ENCODE measurements at places on chromosomes 1 and 21.
A peak's percentile ranks its signal among the peaks of the same experiment; 100 is the strongest.

GRCh38 chr21:14497825-14498224, 48.3 kb downstream of the SAMSN1 start:
- DNase-seq, result no peak

- DNase-seq, result no peak
Observed at GRCh38 chr1:105730701-105731100, 1325.8 kb upstream of the PRMT6 start.

DNA sequence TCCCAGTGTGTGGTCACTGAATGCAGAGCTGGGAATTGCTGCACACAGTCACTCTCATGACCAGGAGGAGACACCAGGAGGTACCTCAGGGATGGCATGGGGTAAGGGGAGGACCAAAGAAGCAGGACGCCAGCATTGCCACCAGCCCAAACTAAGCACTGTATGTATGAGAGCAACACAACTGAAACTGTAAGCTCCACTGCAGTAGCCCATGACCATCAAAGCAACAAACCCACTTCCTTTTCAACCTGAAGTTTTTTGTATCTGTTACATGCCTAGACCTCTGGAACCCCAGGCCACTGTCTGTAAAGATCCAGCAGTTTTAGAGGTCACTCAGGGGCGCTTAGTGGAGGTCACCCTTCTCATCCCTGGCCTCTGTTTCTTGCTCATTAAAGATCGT, 164.3 kb downstream of the SETD4 start:
- DNase-seq, result no peak

DNA sequence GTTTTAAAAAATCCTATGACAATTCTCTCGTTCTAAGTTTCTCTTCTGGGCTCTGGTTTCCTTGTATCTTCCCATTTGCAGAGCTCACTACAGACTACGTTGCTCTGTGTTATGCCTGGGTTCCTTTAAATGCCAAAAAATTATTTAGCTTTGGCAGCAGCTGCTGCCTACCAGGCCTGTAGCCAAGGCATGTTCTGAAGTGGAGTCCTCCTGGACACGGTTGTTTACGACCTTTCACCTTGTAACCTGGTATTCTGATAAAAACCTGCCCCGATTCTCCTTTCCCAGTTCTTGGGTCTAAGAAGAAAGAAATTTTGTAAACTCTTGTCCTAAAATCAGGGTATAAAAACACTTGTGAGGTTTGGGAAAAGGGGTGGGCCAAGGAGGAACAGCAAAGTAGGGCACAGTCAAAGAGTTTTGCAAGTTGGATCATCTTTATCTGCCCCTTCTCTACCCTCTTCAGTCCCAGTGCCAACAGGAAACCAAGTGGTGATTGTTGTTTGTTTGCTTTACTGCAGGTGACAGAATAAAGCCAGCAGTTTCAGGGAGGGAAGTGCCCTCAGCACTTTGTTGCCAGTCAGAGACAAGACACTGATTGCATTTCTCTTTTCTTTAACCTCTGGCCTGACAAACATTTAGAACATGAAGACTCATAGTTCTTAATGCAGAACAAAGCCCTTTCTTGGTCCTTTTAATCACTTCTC, 3.1 kb upstream of the TXNIP start:
- DNase-seq, result no peak

DNA sequence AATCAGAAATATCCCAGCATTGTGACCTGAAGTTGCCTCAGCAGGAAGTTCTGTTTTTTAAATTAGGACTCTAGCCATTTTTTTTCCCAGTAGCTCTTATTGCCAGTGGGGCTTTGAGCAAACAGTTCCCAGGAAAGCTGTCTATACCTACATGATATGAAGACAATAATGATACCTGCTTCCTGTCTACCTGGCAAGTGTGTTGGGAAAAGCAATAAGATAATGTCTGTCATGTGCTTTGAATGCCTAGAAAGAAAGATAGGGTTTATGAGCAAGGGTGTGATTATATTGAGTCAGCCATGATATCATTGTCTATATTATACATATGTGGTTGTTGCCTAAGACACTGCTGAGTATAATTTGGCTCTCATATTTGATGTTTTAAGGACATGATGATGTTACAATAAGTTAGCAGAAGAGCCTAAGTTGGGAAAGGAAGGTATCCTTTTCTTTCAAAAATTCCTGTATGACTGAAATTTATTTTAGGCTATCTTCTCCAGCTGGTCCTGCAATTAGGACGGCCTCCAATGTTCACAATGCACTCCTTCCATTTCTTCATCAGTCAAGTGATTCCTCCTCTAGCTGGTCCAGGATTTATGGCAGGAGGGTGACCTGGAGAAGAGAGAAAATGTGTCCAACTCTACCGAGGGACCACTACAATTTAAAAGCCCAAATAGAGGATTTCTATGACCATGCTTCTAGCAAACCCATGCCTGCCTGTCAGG, 99.6 kb upstream of the CDC42BPA start:
- no peak for DNase-seq

- peak; percentile 68 for DNase-seq
Observed at GRCh38 chr1:22420455-22421053, 31.1 kb upstream of the ZBTB40 start.

DNA sequence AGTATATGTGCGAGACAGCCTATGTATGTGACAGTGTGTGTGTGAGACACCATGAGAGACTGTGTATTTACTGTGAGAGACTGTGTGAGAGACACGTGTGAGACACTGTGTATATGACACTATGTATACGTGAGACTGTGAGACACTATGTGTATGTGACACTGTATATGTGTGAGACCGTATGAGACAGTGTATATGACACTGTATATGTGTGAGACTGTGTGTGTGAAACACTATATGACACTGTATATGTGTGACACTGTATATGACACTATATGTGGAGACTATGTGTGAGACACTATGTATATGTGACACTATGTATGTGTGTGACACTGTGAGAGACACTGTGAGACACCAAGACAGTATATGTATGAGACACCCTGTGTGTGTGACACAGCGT, 52.9 kb upstream of the KDM4A start:
- DNase-seq, result no peak

DNA sequence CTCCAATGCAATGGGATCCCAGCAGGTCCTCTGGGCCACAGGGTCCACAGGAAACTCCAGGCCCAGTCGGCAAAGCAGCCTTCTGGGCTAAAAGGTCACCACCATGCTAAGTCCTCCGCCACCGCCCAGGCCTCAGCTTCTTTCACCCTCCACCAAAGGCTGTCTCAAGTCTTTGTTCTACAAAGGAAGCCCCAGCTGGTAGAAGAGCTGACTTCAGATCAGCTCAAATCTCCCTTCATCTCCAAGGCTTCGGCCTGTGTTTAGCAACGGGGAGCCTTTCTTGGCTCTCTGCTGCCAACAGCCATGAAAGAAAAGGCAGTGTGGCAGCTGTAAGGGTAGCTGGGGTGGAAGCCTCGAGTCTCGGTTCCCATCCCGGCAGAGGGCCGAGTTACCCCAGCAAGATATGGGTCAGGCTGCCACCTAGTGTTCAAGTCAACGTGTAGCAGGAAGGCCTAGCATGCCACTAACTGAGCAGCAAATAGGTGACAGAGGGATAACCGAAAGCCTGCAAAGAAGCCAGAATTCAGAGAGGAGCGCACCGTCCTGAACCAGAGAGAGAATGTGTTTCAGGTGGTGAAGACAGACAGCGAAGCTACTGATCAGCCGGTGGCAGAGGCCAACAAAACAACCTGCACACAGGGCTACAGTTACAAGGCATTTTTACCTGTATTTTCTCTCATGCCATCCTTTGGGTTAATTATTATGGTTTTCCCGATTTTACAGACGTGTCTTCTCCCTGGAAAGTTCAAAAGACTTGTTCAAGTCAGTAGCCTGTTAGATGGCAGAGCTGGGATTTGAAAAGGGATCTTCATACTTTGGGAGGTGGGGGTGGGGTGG, 26.8 kb upstream of the CRNN start:
- DNase-seq, result peak; percentile 79

- DNase-seq, result no peak
Observed at GRCh38 chr21:34926803-34927467, 122.2 kb downstream of the RUNX1 start.

DNA sequence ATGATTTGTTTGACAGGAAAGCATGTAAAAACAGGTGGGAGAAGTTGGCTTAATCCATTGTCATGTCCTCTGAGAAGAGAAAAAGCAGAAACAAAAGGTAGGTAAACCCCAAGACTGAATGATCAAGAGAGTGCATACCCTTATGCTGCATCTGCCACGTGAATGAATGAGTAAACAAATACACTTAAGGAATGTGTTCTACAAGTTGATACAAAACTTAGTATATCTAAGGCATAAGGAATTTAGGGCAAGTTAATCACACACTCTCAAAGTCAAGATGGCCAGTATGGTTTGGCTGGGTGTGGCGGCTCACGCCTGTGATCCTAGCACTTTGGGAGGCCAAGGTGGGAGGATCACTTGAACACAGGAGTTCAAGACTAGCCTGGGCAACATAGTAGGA, 34.2 kb downstream of the HMCN1 start:
- no peak for DNase-seq

- no peak for DNase-seq
Observed at GRCh38 chr21:22192766-22193165, 1194.6 kb downstream of the NCAM2 start.

DNA sequence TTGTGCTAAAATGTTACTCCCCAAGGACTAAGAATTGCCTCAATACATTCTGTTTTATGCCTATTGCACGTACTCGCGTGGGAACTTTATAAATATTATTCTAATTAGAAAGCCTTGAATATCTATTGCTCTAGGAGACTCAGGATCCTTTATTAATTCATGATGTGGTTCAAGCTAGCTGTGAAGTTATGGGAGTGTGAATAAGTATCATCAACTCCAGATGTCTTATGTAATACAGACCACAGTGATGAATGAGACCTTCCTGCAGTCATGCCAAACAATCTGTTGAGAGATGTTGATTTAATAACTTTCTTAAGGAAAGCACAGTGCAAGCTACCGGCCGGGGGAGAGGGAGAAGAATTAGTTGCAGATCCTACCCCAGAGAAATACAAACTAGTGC, 519.2 kb upstream of the ZP4 start:
- no peak for DNase-seq

- DNase-seq, result no peak
Observed at GRCh38 chr1:29172415-29172939, 9.2 kb downstream of the SRSF4 start.

GRCh38 chr1:151024540-151025146, 11.7 kb upstream of the BNIPL start:
- DNase-seq, result peak; percentile 91

DNA sequence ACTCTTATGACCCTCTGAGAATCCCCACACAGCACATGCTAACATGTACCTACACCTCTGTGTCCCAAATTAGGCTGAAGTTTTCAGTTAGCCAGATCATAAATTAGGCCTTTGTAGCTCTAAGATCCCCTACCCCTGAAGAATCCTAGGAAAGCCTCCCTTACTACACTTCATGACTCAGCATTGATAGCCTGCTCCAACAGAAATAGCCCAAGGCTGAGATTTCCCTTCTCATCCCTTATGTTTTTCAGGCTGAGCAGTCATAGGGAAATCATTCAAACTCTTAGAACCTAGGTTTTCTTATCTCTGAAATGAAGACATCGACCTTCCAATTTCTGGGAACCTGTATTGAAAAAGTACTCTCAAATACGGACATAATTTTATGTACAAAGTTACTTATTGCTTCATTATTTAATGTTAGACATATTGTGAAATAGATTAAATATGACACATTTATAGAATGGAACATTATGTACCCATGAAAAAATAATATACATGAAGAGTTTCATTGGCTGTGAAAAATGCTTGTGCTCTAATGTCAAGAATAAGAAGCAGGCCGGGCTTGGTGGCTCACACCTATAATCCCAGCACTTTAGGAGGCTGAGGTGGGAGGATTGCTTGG, 122.4 kb upstream of the UBE2U start:
- no peak for DNase-seq

- no peak for DNase-seq
Observed at GRCh38 chr1:40965531-40965930, 14.0 kb upstream of the CTPS1 start.

GRCh38 chr1:111402083-111402482, 25.5 kb downstream of the OVGP1 start:
- no peak for DNase-seq

- no peak for DNase-seq
Observed at GRCh38 chr1:59687081-59687480, 127.7 kb upstream of the HOOK1 start.

DNA sequence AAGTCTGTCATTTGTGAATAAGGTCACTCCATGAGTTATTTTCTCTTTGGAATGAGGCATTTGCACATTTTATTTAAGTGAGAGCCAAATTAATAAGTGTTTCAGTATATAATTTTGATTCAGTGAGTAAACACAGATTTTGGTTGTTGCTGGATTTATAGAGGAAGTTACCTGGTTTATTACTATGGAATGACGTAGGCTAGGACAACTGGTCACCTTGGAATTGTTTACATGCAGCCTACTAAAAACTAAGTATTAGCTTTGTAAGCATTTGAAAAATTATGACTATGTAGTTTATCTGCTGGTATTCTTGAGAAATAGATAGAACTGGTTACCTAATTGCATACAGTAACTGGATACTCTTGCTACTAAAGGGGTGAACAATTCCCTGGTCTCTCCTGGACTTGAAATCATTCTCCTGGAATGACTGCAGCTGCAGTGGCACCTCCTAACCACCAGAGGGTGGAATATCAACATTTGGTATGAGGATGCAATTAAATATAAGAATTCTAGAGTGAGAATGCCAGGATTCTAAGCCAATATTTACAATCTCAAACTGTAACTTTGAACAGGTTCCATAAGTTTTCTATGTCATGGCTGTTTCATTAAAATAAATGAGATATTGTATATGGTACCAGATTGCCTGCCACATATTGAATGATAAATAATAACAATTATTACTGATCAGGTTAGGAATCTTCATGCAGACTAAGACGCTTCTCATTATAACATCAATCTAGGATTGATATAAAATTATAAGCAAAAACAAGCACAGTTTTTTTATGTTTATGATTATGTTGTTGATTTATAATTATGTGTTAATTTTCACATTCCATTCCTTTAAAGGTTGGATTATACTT, 3.5 kb upstream of the KRTAP27-1 start:
- peak; percentile 40 for DNase-seq

- DNase-seq, result no peak
Observed at GRCh38 chr1:168608796-168609715, 32.7 kb downstream of the XCL1 start.

GRCh38 chr1:75796376-75797272, at the start of gene MSH4:
TSS of gene MSH4 (plus strand) at chr1:75796882. CDS start at chr1:75796986, 104 bp downstream.
- DNase-seq, result no peak

DNA sequence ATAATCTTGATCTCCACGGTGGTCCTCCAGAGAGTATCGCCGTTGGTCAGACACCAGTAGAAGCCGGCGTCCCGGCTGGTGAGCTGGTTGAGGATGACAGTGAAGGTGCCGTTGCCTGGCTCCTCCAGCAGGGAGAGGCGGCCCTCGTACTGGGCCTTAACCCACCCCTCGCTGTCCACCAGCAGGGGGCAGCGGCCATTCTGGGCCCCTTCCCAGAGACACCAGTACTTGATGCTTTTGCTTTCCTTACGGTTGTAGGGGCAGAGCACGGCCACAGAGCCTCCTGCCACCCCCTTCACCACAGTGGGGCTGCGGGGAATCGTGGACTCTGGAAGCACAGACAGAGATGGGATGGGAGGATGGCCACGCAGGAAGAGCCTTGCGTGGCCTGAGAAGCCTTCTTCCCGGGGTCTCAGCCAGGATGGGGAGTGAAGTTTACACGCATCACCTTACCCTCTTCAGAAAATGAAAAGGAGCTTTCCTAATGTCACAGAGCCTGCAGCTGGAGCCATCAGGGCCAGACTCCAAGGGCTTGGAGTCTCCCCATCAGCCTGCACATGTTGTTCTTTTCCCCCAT, 10.7 kb downstream of the PIGR start:
- DNase-seq, result peak; percentile 64

- DNase-seq, result no peak
Observed at GRCh38 chr1:14745001-14745720, 146.7 kb downstream of the KAZN start.
